ENCODE measurements at places on chromosomes 16 and 17.

DNA sequence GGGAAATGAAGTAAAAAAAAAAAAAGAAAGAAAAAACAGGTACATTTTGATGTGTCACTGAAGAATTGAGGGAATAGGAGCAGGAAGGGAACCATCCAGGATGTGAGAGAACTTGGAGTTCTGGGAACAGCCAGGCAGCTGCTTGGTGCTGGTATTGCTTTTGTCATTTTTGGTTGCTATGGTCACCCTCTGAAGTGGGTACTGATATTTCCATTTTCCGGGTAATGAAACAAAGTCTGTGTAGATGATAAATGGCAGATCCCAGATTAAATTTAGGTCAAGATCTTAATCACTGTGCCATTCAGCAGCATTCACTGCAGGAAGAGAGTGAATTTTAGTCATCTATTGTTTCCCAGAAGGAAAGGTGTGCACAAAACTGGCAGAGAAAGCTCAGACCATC is 93.6 kb downstream of the ABCA8 start:
- DNase-seq: no peak

DNA sequence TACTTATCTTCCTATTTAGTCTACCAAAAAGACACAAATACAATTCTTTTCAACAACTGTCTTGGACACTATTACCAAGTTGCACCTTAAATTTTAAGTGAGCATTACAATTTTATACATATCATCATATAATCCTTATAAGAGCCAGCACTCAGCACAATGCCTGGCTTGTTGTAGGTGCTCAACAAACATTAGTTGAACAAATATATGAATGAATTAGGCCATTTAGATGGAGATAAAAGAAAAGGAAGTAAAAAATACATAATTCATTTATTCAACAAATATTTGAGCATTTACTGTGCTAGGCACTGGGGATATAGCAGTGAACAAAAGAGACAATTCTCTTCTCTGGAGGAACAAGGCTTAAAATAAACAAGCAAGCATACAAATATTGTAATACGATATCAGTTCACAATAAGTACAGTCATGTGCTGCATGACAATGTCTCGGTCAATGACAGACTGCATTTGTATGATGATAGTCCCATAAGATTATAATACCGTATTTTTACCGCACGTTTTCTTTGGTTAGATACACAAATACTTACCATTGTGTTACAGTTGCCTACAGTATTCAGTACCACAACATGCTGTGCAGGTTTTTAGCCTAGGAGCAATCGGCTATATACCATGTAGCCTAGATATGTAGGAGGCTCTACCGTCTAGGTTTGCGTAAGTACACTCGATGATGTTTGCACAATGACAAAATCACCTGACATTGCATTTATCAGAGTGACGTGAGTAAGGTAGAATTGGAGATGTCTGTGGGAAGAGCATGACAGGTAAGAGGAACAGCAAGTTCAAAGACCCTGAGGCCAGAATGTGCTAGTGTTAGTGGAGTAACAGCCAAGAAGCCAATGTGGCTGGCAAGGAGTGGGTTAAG is 86.4 kb upstream of the HS3ST2 start:
- DNase-seq: no peak

- DNase-seq: no peak
These were observed 81.2 kb downstream of the GNAO1 start for GRCh38 chr16:56272583-56272894.

GRCh38 chr17:71447644-71448043 is 673.2 kb upstream of the SOX9 start:
- no peak for DNase-seq

GRCh38 chr17:79796444-79796762 is 474 bp downstream of the CBX8 start:
- no peak for DNase-seq

DNA sequence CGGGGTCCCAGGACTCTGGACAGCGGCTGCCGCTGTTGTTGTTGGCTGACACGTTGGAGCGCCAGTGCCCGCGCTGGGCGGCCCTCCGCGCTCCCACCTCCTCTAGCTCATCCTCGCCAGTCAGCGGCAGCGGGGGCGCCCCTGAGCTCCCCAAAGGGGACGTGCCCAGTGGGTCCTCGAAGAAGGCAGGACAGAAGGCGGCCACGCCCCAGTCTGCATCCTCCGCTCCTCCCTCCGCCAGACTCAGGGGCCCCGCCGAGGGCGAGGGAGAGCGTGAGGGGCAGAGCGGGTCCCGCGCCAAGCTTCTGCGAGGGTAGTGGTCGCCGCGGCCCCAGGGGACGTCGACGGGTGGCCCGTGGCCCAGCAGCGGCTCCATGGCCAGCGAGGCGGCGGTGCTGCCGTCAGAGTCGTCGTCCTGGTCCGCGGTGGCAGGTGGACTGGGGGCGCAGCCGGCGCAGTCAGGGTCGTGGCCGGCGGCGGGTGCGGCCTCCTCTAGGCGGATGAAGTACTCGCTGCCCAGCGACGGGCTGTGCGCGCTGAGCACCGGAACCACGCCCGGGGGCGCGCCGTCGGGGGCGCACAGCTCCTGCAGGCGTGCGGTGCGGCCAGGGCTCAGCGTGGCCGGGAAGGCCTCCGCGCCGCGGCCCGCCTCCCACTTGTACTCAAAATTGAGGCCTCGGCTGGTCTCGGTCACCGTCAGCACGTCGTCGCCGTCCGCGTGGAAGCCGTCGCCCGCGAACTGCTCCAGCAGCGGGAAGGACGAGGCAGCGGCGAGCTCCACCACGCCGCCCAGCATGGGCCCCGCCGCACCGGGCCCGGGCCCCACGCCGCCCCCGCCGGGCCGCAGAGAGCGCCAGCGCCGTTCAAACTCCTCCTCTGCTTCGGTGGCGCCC is 43.2 kb upstream of the PVALEF start:
- DNase-seq: no peak

DNA sequence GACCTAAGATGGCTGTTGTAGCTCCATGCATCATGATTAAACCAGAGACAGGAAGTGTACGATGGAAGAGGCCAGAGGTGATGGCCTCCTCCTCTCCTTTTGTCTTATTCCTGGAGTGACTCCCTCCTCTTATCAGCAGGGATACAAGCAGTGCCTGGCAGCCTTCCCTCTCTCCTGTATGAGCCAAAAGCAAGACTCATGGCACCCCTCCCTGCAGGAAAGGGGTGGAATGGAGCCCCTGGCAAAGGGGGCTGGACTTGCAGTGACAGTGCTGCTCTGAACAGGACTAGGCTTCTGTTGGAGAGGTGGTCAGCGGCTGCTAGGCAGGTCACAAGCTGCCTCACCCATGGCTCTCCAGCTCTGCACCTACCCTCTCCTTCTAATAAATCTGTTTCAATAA is 8.4 kb downstream of the TXNL4B start:
- no peak for DNase-seq

GRCh38 chr16:50941681-50942080 is 199.8 kb downstream of the CYLD start:
- no peak for DNase-seq

DNA sequence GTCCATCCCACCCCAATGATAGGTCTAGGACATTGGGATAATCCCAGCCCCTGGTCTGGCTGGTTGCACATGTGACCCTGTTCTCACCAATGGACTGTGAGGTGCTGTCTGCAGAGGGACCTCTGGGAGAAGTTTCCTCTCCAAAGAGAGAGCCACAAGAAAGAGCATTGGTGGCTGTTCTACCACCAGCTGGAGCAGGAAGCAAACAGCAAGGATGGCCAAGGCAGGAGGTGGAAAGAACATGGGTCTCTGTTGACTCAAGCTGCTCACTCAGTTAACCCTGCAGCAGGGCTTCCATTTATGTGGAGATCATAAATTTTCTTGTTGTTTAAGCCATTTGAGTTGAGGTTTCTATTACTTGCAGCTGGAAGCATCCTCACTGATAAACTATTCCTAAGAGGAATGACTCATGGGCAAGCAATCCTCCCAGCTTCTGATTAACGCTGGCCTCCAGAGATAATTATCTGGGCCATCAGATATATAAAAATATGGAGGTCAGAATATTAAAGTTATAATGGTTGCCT is 52.6 kb downstream of the CYB5B start:
- no peak for DNase-seq

GRCh38 chr17:48259694-48260291 is 152.2 kb downstream of the SNX11 start:
- DNase-seq: no peak

DNA sequence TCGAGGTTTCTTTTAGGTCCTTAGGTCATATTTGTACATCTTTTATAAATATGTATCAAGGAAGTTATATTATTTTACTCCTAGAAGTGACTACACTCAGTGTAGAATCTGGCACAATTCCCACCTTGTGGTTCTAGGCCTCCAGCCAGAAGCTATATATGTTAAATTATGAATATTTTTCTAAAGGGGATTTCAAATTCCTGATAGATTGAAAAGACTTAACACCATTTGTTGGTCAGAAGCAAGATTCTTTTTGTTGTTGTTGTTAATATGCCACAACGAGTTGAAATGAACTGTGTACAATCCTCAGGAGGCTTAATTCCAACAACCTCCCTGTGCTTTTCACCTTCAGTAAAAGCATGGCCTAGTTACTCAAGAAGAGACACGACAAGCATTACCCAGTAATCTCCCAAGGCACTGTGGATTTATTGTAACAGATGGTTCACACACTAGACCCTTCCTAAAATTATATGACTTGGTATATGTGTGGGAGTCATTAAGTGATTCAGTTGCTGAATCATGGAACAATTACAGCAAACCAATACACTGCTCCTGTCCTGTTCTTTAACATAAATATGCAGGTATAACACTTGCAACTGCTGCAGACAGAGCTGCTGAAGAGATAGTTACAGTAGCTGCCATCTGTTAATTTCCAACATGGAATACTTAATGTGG is 964.4 kb upstream of the GOT2 start:
- DNase-seq: no peak

DNA sequence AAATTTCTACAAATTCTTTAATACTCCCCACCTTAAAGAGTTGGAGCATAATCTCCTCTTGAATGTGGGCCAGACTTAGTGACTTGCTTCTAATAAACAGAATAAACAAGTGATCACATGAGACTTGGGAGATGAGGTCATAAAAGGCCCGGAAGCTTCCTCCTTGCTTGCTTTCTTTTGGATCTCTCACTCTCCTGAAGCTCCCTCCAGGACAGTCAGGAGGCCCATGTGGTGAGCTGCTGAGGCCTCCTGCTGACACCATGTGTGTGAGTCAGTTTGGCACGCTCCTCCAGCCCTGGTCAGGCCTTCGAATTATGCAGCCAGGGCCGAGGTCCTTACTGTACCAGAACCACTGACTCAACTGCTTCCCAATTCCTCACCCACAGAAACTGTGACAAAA is 53.2 kb downstream of the NDEL1 start:
- no peak for DNase-seq

GRCh38 chr17:31843070-31843745 is 15.8 kb downstream of the COPRS start:
- no peak for DNase-seq

DNA sequence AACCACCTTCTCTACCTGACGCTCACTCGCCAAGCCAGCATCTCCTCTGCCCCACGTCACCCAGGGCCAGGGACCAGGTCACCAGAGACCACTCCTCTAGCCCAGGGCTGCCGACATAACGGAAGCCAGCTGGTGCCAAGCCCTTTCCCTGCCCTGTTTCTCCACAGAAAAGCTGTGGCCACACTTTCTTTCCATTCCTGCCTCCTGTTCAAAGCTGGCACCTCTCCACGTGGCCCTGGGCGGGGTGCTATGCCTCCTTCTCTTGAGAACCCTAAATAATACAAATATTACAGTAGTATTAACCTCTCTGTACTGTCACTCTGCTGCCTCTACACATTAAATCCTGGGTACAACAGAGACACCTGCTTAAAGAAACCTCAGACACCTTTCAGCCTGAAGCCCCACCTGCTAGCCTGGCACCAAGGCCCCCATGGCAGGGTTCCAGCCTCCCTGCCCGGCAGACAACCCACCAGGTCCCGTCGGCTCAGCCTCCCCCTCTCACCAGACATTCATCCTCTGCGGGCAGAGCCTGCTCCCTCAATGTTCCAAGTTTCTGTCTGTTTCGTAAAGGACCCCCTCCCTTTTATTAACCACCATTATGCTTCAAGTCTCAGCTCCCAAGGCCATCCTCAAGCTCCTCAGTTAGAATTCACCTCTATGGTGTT is 62.3 kb downstream of the TIMM22 start:
- DNase-seq: no peak

DNA sequence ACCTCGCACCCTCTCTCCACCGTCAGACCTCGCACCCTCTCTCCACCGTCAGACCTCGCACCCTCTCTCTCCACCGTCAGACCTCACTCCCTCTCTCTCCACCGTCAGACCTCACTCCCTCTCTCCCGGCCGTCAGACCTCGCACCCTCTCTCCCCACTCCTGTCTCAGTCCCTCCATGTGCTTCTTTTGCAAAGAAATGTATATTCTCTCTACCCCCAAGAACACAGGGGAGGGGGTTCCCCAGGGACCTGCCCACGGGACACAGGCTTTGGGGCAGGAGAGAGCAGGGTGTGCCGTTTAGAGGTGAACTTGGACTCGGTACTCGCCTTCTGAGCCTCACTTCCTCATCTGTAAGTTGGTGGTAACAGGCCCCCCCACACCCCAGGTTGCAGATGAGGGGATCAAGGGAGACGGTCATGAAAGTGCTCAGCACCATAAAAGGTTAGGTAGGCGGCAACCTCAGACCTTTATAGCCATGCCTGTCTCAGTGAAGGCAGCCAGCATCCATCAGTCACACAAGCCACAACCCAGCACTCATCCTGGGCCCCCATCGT is 63.7 kb downstream of the RPH3AL start:
- no peak for DNase-seq

DNA sequence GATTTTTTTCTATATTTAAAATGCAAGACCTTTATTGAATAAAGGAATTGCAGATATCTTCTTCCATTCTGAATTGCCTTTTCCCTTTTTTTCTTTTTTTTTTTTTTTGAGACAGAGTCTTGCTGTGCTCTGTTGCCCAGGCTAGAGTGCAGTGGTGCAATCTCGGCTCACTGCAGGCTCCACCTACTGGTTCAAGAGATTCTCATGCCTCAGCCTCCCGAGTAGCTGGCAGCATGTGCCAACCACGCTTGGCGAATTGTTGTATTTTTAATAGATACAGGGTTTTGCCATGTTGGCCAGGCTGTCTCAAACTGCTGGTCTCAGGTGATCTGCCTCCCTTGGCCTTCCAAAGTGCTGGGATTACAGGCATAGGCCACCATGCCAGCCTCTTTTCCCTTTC is 151.5 kb downstream of the CEP112 start:
- no peak for DNase-seq
